ENCODE measurements at places on chromosomes 7 and 10. TPM values are rescaled to one million over a fixed set of nuclear protein-coding genes. Genes with fewer than 3 reads are reported as not detected.

GRCh38 chr7:34844936-34845665 lies 187.1 kb downstream of the NPSR1 start:
- no peak for DNase-seq

GRCh38 chr7:939843-940242 lies 14.6 kb downstream of the ADAP1 start:
- no peak for DNase-seq

Gene AKR1C4
- polyA plus RNA-seq, result not detected

DNA sequence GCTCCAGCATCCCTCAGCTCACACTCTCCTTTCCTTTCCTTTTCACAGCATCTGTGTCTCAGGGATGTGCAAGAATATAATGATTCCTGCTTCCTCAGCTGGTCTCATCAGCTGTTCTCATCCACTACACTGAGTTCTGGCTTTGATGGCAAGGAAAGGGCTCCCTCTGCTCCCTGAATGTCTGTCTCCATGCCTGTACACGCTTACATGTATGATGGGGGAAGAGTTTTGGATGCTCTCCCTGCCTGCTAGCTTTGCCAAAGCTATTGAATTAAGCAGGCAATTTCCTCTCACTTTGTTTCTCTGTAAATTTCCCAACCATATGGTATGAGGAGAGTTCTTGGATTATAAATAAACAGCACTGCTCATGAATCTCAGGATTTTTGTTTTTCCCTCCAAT lies 254.5 kb downstream of the SORCS3 start:
- DNase-seq, result peak; percentile 81

DNA sequence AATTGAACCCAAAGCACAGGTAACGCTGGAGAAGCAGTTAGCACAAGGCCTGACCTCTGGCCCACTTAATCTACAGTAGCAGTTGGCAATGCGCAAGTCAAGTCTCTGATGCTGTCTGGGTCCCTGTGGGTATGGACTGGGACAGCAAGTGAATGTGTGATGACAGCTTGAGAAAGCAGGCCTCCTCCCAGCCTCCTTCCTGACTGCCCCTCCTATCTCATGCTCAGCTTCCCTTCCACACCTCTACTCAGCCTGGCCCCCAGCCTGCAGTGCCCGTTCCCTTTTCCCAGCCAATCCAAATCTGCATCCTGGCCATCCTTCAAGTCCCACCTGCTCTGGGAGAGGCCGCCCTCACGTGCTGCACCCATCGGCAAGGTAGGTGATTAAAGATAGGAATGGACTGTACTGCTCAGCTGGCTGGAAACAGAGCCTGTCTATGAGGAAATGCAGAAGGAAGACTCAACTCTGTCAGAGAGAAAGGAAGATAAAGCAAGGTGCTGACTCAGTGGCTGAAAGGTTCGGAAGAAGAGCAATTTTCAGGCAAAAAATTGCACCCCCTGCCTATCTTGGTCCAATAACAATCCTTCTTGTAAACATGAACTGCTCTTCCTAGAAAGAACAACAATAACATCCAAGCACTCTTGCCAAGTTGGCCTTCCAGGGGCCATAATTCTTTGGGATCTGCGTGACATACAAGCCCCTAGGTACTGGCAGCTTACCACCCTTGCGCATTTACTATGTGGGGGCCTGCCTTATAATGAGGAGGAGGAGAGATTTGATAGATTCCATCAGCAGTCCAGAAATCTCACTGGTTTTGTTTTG lies 16.6 kb upstream of the FGFR2 start:
- DNase-seq, result no peak

Data from forelimb muscle (tissue), 1 donor.